ENCODE measurements at places on chromosomes 6 and 20.

DNA sequence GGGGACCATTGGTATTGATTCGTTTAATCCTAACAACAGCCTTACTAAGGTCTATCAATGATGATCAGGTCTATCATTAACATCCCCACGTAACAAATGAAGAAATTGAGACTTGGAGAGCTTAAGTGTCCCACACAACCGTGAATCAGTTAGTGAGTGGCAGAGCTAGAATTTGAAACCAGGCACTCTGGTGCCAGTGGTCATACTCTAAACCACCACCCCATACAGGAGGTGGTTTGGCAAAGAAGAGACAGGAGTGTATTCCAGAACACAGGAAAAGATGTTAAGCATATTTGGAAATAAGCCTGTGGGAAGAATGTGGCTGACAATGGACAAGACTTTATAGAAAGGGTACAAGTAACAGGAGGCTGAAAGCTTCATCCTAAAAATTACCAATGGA lies 35.7 kb upstream of the MARCKS start:
- no peak for DNase-seq

DNA sequence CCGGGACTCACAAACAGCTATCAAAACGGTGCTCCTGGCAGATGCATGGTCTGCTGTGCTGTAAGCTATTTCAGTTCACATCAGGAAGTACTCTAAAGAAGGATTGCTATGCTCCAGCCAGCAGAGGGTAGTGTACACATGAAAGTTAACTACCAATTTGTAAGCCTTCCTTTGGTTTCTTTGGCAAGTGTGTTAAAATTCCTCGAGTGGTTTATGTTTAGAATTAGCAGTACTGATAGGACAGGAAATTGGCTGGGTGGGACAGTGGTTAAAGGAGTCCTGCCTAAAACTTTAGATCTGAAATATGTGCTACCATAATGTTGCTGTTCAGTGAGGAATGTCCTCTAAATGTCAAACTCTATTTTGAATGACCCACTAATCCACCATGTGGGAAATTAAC lies 47.4 kb downstream of the TRMT11 start:
- DNase-seq, result no peak

DNA sequence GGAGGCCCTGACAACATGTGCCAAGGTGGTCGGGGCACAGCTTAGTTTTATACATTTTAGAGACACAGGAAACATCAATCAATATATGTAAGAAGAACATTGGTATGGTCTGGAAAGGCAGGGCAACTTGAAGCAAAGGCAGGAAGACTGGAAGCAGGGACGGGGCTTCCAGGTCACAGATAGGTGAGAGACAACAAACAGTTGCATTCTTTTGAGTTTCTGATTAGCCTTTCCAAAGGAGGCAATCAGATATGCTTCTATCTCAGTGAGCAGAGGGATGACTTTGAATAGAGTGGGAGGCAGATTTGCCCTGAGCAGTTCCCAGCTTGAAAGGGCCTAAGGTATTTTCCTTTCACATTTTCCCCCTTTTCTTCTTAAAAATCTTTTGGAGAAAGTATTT lies 311.0 kb upstream of the RGS17 start:
- DNase-seq, result no peak

- DNase-seq, result no peak
Measured at GRCh38 chr6:32912951-32913350, 27.9 kb downstream of the HLA-DMB start.

DNA sequence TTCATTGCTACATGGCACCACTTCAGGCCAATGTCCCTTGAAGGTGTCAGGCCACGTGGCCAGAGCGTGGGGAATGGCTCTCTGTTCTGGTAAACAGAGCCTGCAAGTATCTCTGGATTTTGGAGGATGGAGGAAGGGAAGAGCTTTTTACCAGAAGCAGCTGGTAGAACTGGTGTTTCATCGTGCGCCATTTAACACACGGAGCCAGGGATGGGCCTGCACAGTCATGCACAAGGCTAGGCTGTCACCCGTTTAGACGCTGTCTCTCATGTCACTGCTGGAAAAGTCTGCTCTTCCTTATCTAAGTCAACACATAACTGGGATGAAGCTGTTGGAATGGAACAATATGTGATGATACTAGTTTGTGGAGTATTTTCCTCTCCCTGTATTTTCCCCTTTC lies 123.9 kb downstream of the IBTK start:
- no peak for DNase-seq

Data from vagina (tissue), 2 donors.